ENCODE measurements at places on chromosomes 6 and 20. TPM values are rescaled to one million over a fixed set of nuclear protein-coding genes. Genes with fewer than 3 reads are reported as not detected.

- H3K27me3 ChIP-seq: no peaks in the 10 kb centered on the region
- no peak overlapping the region for H3K4me3 ChIP-seq
- no peak for DNase-seq
- peaks cover 94% of the 10 kb centered on the region for H3K36me3 ChIP-seq
Observed at GRCh38 chr6:159682295-159682694, 10.7 kb downstream of the SOD2 start.

DNA sequence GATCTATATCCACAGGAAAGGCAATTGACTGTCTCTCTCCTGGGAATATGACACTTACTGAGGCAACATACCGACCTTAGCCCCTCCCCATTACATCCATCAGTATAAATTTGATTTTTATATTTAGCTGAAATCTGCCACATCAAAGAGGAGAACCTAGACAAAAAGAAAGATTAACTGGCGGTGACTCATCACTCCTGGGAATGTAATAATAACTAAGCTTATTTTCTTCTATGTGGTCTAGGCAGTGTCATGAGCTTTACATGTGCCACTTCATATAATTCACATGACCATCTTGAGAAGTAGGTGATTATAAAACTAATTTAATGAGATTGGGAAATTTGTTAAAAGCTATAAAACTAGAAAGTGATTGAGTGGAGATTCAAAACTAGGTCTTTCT is 520.0 kb upstream of the HS3ST5 start:
- no peaks in the 10 kb centered on the region for H3K4me1 ChIP-seq
- DNase-seq: no peak
- H3K27ac ChIP-seq: no peak overlapping the region

GRCh38 chr6:4896401-4896800 is 107.4 kb downstream of the RPP40 start:
- peaks cover 4% of the 10 kb centered on the region for H3K4me1 ChIP-seq
- peaks cover 77% of the 10 kb centered on the region for H3K36me3 ChIP-seq
- H3K27me3 ChIP-seq: no peaks in the 10 kb centered on the region

DNA sequence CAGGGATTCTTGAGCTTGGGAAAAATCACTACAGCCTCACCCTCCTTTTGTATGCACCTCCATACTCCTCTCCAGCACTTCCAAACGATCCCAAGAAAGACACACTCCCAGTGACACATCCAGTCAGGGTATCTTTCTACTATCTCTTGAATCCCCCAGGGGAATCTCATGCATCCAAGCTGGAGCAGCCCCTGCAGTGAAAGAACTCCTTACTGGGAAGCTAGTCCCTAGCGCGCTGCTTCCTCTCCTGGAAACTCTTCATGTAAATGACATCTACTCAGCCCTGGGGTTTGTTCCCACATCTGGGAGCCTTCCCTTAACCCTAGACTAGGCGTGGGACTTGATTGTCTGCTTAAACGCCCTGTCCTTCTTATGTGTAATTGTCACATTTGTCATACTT is 329.1 kb upstream of the QKI start:
- no peak overlapping the region for H3K27ac ChIP-seq
- no peak overlapping the region for H3K4me3 ChIP-seq
- H3K27me3 ChIP-seq: no peaks in the 10 kb centered on the region
- H3K4me1 ChIP-seq: no peaks in the 10 kb centered on the region

DNA sequence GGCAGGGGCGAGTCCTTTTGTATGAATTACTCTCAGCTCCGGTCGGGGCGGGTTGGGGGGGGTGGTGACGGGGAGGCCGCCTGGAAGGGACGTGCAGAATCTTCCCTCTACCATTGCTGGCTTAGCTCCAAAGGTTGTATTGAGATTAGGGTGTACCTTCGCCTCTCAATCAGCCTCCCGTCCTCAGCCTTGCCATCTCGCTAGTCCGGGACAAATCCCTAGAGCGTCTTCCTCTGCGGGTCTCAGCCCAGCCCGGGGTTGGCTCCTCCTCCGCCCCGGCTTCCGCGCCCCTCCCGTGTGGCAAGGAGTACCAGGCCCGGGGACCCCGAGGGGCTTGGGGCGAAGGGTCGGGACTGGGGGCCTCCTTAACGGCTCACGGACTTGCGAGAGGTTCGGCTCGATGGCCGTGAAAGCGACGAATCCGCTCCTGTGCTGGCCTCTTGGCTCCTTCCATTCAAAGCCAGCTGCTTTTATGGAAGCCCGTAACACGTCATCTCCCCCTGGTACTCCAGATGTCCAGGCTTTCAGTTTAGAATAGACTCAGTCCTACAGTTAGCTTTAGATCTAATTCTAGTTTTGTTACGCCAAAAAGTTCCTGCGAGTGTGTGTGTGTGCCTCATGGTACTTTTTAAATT is 636 bp upstream of the EEF1A1 start:
- H3K27me3 ChIP-seq: no peaks in the 10 kb centered on the region
- H3K4me3 ChIP-seq: peak overlapping the region; percentile 69
- peaks cover 57% of the 10 kb centered on the region for H3K4me1 ChIP-seq
- peak; percentile 75 for DNase-seq

GRCh38 chr6:90088009-90088408 is 193.7 kb downstream of the GJA10 start:
- H3K4me3 ChIP-seq: no peak overlapping the region
- H3K27ac ChIP-seq: no peak overlapping the region
- H3K27me3 ChIP-seq: no peaks in the 10 kb centered on the region
- H3K36me3 ChIP-seq: no peaks in the 10 kb centered on the region
- peak; percentile 73 for DNase-seq

- no peaks in the 10 kb centered on the region for H3K36me3 ChIP-seq
- H3K4me1 ChIP-seq: no peaks in the 10 kb centered on the region
- H3K27me3 ChIP-seq: no peaks in the 10 kb centered on the region
- no peak for DNase-seq
- H3K4me3 ChIP-seq: no peak overlapping the region
Observed at GRCh38 chr6:19268117-19268516, 569.1 kb upstream of the ID4 start.

- H3K36me3 ChIP-seq: no peaks in the 10 kb centered on the region
- DNase-seq: no peak
- no peaks in the 10 kb centered on the region for H3K27me3 ChIP-seq
- no peak overlapping the region for H3K27ac ChIP-seq
Observed at GRCh38 chr20:44640522-44640921, 11.0 kb downstream of the ADA start.

- no peak overlapping the region for H3K4me3 ChIP-seq
- no peak overlapping the region for H3K27ac ChIP-seq
- H3K36me3 ChIP-seq: no peaks in the 10 kb centered on the region
- H3K4me1 ChIP-seq: no peaks in the 10 kb centered on the region
Observed at GRCh38 chr6:136439514-136440190, 110.6 kb downstream of the MAP7 start.

- no peak overlapping the region for H3K27ac ChIP-seq
- H3K4me3 ChIP-seq: no peak overlapping the region
- H3K27me3 ChIP-seq: no peaks in the 10 kb centered on the region
- H3K36me3 ChIP-seq: no peaks in the 10 kb centered on the region
Observed at GRCh38 chr6:128929869-128930268, 46.9 kb downstream of the LAMA2 start.

GRCh38 chr6:143594647-143595046 is 83.1 kb upstream of the PHACTR2 start:
- H3K27me3 ChIP-seq: no peaks in the 10 kb centered on the region
- no peak for DNase-seq
- no peaks in the 10 kb centered on the region for H3K36me3 ChIP-seq
- no peak overlapping the region for H3K4me3 ChIP-seq

DNA sequence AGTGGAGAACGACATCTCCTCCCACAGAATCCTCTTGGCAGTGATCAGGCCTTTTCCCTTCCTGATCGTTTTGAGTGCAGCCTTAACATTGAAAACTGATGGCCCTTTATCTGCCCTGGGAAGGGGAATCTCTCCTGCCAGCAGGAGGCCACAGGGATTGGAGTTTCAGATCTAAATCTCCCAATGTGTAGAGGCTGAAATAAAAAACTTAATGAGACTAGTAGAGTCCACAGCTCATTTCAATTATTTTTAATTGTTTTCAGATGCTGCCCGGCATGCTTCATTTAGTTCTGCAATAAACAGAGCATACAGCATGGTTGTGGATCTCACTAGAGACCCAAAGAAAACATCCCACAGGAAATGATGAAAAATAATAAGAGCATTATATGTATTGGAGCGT is 662.2 kb upstream of the HS3ST5 start:
- no peak overlapping the region for H3K4me3 ChIP-seq
- no peaks in the 10 kb centered on the region for H3K27me3 ChIP-seq
- H3K4me1 ChIP-seq: no peaks in the 10 kb centered on the region
- H3K36me3 ChIP-seq: no peaks in the 10 kb centered on the region
- H3K27ac ChIP-seq: no peak overlapping the region
- no peak for DNase-seq

DNA sequence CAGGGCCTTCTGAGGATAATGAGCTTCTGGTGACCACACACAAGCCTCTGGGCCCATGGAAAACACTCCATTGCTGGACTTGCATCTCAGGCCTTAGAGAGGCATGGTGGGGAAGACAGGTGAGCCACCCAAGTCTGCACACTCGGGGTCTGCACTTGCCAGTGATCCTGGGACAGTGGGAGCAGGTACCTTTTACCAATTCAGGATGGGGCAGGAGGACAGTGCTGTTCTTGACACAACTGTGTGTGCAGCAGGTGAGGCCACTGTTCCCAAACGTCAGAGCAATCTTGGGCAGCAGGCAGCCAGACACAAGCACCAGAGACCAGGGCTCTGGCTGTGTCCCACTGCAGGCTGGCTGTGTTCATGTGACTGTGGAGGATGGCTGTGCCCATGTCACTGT is 221.3 kb downstream of the ERMARD start:
- DNase-seq: no peak
- no peak overlapping the region for H3K4me3 ChIP-seq
- no peaks in the 10 kb centered on the region for H3K4me1 ChIP-seq
- no peak overlapping the region for H3K27ac ChIP-seq
- no peaks in the 10 kb centered on the region for H3K36me3 ChIP-seq
- H3K27me3 ChIP-seq: no peaks in the 10 kb centered on the region

Gene SDC4
- polyA plus RNA-seq: 5.1 TPM

Gene SLC17A1
- polyA plus RNA-seq: not detected

Gene PTK6
- polyA plus RNA-seq: 0.66 TPM

Gene EPB41L2
- polyA plus RNA-seq: 4.6 TPM

All from CD14-positive monocyte (primary cell).